ENCODE measurements at places on chromosomes 1 and 21.

- peak; percentile 28 for DNase-seq
Measured at GRCh38 chr1:24547195-24547594, 8.7 kb upstream of the NCMAP start.

DNA sequence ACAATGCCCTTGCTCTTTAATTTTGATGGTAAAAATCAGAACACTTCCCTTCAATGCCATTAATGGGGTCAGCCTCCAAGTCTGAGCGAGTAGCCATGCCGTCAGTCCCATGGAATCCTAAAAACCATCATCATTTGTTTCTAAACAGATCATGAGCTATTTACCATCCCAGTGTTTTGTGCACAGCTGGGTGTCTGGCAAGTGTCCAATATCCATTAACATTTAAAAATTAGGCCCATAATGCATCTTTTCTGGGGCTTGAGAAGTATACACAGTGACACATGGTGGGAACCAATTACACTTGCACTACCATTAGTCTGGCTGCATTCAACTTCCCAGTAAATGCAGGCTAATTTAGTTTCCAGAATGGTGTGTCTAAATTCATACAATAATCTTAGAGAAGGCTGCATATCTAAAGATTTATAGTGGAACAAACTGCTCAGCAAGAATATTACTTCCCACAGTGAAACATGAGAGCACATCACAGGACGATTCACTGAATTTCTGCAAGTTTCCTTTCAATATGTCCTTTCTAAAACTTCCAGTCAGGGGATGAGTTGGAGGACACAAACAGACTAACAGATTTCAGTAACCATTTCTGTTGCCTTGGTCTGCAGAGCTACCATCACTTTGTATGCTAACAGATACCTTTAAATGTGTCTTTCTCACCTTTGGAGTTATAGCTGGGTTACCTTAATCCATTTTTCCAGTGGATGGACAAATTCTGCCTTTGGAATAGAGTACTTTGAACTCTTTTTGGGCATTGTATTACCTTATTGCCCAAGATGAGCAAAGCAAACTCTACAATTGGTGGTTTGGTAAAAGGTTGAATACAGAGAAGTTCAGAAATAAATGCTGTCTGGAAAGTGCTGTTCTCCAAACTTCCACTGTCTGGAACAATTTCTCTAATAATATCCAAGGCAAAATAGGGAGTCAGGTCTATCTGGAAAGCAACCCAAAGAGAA is 258.0 kb downstream of the PTBP2 start:
- no peak for DNase-seq

DNA sequence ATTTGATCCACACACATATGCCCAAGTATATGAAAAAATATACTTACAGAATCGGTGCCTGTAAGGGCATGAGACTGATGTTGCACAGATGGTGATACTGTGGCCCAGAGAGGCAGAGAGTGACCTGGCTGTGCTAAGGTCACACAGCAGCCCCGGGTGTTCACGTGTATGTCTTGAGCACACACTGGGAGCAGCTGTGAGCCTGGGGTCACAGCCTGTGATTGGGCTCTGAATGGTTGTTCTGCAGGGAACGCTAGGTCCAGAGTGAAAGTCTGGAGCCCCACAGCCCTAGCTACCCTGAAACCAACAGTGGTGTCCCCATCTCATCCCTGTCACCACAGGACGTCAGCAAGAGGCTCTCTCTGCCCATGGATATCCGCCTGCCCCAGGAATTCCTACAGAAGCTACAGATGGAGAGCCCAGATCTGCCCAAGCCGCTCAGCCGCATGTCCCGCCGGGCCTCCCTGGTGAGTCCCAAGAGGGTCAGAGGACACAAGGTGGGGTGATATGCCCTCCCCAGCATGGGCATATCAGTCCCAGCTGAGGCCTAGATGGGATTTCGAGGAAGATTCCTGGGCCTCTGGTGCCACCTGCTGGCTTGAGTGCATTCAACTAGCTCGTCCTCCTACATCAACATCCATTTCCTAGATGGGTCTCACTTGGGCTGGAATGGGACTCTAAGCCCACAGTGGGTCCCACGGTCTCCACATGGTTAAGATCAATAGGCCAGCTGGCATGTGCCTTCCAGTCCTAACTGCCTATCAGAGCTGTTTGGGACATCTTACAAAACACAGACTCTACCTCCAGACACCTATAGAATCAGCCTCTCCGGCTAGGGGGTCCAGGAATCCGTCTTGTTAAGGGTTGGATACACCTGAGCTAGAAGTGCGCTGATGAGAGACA is 19.7 kb downstream of the CDK18 start:
- peak; percentile 87 for DNase-seq

DNA sequence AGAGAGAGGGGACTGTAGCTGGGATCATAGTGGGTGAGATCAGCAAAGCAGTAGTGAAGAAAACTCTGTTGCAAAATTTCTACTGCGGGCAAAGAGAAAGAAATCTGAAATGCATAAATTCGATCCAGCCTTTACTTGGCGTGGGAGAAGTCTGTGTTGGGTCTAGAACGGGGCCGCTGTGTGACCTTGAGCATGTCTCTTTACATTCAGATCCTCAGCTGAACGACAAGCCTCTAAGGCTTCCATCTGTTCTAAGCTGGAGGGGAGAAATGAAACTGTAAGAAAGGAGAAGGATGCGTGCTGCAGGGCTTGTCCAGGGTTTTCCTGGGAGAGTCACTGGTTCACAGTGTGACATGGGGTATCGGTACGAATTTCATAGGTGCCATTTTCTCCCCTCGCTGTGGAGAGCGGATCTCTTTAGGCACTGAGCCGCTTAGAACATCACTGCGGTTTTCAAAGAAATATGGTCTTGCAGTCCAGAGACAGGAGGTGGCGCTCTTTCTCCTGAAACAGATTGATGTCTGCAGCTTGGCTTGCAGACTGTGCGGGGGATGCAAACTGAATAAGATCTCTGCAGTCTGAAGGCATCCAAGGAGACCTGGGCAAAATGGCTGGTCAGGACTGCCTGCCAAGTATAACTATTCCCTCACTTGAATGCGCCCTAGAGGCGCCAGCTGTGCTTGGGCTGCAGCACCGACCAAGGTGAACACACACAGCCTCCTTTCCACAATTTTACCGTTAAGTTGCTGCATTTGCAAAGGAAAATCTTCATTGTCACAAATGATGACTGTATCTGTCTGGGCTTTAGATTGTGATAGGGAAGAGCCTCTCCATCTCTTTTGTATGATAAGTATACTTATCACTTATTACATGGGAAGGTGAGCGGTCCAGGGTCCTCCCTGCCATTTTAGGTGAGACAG is 104.1 kb downstream of the XCL2 start:
- DNase-seq: peak; percentile 88

DNA sequence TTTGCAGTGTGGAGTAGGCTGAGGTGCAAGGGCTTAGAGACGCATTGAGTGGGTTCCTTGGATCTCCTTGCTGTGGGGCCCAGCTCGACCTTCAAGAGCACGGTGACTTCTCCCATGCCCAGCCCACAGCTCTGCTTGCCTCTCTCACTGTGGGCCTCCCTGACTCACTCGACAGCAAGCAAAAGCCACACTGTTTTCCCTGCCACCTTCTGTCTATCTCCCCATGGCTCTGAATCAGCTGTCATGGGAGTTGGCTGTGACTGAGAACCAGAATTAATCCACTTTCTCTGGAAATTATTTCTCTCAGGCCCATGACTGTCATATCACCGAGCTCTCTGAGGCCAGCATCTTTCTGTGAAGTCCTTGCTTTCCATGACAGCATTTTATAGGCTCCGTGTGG is 140.7 kb downstream of the NOS1AP start:
- DNase-seq: no peak

DNA sequence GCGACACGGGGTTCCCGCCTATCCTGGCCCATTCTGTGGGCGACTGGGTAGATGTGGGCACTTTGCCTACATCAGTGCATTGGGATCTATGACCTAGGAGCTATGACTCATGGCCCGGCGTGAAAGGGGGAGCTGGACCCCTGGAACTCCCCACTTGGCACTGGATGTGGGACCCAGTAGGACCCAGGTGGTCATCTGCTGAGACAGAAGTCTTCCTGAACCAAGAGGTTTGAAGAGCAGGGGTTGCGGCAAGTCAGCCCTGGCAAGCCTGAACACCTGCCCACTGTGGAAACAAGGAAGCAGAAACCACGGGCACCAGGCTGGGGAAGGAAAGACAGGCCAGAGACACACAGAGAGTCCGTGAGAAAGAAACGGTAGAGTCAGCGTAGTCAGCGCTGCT is 656.7 kb downstream of the AJAP1 start:
- DNase-seq: no peak

DNA sequence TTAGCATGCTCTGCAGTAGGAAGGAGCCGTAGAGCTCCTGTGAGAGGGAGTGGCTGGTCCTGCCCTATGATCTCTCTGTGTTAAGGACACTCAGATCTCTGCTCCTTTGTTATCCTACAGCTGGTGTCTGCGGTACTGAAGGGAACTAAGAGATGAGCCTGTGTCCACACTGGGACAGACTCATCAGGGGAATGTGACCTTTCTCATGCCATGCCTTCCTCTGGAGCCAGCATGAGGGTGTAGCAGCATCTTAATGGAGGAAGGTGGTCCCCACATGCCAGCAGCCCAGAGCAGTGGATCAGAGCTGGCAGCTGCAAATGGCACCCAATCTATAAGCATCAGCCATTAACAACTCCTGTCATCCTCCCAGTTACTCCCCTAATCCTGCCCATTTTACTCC is 24.7 kb upstream of the GUCA2B start:
- DNase-seq: no peak

DNA sequence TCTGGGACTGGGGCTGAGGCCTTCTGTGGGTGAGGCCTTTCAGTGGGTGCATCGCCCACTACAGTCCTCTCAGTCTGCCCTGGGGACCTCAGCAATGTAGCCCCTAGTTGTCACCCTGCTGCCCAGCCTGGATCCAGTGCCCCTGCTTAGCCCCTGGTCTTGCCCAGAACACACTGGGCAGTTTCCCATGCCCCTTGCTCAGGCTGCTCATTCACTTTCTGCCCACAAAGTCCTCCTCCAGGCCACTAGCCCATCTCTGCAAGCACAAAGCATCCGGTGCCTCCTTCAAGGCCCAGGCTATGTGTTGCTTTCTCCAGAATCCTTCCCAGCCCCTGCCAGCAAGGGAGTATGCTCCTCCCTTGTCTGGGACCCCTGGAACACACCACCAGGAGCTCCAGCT is 5.4 kb upstream of the ADORA1 start:
- no peak for DNase-seq

- DNase-seq: no peak
Measured at GRCh38 chr1:171128463-171128862, 37.8 kb downstream of the FMO3 start.

DNA sequence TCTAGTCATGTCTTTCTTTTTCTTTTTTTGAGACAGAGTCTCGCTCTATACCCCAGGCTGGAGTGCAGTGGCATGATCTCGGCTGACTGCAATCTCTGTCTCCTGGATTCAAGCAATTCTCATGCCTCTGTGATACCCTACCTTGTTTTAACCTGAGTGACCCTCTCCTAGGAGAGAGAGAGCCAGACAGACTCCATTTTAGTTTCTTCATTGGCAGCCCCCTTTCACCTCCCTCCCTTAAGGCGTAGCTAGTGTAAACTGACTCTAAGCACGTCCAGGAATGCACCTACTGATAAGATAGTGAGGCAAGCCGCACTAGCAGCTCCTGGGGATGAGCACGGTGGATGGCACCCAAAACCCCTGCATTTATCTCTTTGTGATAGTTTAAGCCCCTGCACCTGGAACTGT is 5.2 kb upstream of the PKNOX1 start:
- DNase-seq: no peak

GRCh38 chr21:45099571-45099970 is 25.2 kb downstream of the ADARB1 start:
- no peak for DNase-seq

DNA sequence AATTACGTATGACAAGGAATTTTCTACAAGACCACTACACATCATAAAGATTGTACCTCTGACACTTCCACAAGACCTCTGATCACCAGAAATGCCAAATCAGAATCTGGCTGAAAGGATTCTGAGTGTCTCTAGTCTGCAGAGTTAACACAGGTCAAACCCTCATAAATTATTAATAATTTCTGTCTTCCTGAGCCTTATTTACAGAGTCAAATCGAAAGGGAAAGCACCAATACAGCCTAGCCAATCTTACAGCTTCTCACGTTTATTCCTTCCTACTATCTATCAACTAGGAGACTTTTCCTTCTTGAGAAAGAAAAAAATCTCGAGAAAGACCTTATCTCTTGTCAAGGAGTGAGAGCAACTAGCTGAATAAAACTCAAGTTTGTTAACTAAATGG is 2151.6 kb downstream of the MRPL39 start:
- DNase-seq: no peak

GRCh38 chr1:200029035-200029821 is 1.7 kb downstream of the NR5A2 start:
- DNase-seq: no peak

GRCh38 chr1:28936094-28936493 is 21.7 kb downstream of the EPB41 start:
- DNase-seq: no peak

GRCh38 chr1:113298941-113299340 is 91.4 kb upstream of the MAGI3 start:
- no peak for DNase-seq
